ENCODE measurements at places on chromosomes 1 and 21.

- DNase-seq = no peak
These were observed 85.4 kb downstream of the SIK1 start for GRCh38 chr21:43341378-43342161.

DNA sequence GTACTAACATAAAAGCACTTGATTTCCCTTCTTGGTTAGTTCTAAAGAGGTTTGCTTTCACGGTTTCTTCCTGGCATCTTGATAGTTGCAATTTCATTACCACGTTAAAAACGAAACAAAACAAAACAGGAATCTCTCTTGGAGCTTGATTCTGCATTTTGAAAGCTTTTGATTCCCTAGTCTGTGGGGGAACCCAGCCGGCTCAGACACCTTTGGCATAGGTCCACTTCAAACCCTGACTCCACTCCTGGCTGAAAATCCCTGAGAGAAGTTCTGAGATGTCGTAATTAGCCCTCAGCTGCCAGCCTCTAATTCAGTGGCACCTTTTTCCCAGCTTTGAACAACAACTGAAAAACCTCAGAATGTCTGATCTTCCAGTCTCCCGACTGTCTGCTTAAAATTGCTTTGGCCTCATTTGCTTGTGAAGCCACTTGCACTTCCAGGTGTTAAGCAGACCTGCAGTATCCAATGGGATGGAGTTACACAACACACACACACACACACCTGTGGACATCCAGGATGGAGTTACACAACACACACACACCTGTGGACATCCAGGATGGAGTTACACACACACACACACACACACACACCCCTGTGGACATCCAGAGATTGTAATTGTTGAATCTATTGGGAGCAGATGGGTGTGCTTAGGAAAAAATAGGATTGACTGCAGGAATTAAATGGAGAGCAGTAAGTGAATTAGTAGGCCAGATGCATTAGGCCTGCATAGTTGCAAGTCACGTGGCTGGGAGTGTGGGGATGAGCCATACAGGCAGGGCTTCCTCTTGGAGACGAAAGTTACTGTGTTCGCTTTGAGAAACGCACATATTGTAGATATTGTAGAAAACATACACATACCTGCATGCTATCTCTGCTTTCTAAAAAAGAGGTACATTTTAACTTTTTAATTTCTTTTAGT, 285.6 kb upstream of the FMN2 start:
- DNase-seq = no peak

- DNase-seq = no peak
These were observed 95.9 kb downstream of the EPHB2 start for GRCh38 chr1:22806584-22806983.

DNA sequence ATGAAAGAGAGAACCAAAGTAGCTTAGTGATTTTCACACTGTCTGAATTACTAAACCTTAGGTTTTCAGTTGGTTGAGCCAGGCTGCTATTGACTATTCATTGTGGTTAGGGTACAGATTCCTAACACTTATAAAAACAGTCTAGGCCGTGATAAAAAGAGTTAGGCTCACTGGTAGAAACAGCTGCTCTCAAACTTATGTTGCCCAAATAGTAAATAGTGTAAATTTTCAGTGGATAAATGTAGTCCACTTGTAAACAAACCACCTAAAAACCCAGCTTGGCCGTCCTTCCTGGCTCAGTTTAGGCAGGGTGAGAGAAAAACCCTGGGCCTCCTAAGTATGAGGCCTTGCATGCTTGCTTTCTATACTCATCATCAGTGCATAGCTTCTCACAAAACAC, 34.9 kb downstream of the ARID1A start:
- no peak for DNase-seq

- DNase-seq = no peak
These were observed 149.1 kb downstream of the LYPLAL1 start for GRCh38 chr1:219322766-219323165.

DNA sequence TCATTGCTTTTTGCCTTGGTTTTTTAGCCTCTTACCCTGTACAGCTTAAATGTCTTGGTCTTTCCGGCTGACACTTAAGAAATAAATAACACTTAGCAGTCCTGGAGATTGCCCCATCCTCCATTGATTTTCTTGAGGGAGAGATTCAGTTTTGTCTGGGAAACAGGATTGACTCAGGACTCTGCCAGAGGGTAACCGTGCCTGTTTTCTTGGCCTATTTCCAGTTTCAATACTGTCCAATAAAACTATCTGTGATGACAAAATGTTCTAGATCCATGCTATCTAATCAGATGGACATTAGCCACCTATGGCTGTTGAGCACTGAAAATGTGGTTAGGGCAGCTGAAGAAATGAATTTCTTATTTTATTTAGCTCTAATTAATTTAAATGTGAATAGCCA, 216.1 kb downstream of the DUSP10 start:
- no peak for DNase-seq

GRCh38 chr1:78237364-78237916, 191.7 kb downstream of the GIPC2 start:
- DNase-seq = no peak

- no peak for DNase-seq
These were observed 14.8 kb upstream of the DIP2A start for GRCh38 chr21:46443910-46444309.

GRCh38 chr1:11054666-11055065, 5.2 kb downstream of the SRM start:
- no peak for DNase-seq

DNA sequence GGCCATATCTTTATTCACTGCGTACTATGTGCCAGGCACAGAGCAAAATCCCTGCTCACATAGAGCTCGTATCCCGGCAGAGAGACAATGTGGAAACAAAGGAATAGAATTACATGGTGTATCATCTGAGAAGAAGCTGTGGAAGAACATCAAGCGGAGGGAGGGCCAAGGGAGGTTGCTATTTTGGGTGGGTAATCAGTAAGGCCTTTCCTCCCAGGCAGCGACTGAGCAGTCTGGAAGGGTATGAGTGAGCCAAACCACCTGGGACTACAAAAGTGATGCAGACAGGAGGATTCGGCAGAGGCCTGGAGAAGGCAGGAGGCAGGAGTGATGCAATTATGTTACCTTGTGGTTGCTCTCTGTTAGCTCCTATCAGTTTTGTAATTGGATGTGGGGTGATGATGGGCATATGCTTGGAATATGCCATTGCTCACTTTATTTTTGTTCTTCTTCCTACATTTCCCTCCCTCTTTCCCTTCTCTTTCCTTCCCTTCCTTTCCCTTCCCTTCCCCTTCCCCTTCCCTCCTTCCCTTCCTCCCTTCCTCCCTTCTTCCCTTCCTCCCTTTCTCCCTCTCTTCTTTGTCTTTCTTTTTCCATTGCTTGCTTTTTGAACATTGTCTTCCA, 172.9 kb downstream of the DISC1 start:
- no peak for DNase-seq

DNA sequence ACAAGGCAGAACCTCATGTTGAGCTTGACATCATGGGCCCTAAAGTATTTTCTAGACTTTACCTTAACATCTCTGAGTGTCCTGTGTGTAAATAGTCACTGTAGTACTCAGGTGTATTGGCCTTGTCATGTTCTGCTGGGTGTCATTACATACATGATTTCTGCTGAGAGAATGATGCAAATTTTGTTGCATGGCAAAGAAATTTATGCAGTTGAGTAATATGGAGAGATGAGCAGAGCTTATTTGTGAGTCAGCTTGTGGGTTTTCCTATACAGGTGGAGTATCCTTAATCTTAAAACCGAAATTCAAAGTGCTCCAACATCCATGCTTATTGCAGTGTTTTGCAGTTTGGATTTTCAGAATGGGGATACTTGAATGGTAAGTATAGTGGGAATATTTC, 36.6 kb downstream of the RGL1 start:
- DNase-seq = no peak

GRCh38 chr1:155192346-155193274, 15.1 kb downstream of the THBS3 start:
- DNase-seq = no peak

- DNase-seq = no peak
These were observed 121.9 kb downstream of the NRIP1 start for GRCh38 chr21:14942801-14943490.

GRCh38 chr21:25953659-25954058, 216.9 kb downstream of the APP start:
- DNase-seq = no peak

GRCh38 chr1:25971066-25971810, 26.6 kb downstream of the PAFAH2 start:
- DNase-seq = no peak

DNA sequence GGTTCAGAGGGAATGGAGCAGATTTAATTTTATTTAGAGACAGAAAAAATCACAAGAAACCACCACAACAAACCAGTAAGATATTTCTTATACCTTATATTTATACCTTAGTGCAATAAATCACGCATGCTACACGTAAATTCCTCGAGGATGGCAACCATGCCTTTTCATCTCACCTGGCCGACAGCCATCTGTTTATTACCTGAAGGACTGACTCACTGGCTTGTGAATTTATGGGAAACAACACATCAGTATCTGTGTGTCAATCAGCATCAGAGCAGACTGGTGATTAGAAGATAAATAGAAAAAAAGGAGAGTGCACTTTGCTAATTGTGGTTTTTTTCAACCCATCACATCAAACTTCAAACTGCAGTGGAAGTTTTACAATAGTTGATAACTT, 58.4 kb downstream of the S1PR1 start:
- DNase-seq = no peak

DNA sequence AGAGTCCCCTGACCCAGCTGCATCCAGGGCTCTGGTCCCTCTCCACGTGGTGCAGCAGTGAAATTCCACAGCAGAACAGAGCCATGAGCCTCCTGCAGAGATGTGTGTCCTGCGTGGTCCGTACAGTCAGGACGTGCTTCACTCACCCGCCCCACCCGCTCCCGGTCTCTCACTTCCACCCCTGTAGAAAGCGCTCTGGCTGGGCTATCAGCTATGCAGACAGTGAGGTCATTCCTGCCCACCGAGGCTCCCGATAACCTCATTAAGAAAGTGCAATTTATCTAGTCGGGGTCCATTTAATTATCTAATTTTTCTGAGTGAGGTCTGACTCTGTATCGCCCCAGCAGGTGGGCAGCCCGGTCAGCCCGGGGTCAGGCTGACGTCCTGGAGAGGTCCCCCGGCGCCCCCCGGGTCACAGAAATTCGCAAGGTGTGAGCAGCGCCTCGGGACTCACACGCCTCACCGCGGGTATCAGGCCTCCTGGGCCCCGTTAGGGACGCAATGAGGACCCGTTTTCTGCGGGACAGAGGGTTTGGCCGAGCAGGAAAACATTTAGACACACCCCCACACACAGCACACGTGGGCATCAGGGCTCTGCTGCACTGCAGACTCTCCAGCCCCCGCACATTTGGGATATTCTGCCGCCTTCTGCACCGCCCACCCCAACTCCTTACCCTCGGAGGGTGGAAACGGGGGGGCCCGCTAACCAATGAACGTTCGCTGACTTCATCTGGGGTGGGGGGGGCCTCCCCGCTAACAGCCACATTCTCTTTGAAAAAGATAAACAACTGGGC, 76.7 kb downstream of the PRDM16 start:
- DNase-seq = no peak

GRCh38 chr1:160413716-160414115, 13.4 kb downstream of the VANGL2 start:
- no peak for DNase-seq

Data from T-cell (primary cell).